Stimulated activated CD8-positive, alpha-beta memory T cell treated with anti-CD3 and anti-CD28 coated beads, Interleukin-2, amount 100 ng/mL, for 48 hours (primary cell): ENCODE measurements at places on chromosomes 11 and 22.

- no peak for DNase-seq
Measured at GRCh38 chr22:38442967-38443627, 11.9 kb downstream of the KCNJ4 start.

GRCh38 chr11:126797457-126798169 is 203.0 kb downstream of the KIRREL3 start:
- DNase-seq, result no peak

DNA sequence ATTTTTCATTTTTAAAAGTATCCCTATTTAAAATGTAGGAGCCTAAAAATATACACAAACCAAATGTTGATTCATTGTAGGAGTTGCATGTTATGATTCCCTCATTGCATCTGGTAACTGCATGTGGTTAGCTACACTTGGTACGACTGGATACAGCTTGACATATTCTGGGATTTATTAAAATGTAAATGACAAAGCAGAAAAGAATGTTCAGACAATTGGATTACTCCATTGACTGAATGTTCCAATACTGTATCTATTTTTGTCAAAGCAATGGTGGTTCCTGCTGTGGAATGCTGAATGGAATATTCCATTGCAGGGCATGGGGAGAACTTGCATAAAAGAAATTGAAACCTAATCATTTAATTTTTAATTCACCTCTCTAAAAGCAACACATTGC is 30.8 kb downstream of the BLID start:
- DNase-seq, result no peak

GRCh38 chr11:73070653-73071052 is 71.5 kb downstream of the FCHSD2 start:
- no peak for DNase-seq

GRCh38 chr11:9568854-9569587 is 4.4 kb upstream of the WEE1 start:
- no peak for DNase-seq

GRCh38 chr11:72513411-72513810 is 79.1 kb upstream of the CLPB start:
- no peak for DNase-seq

DNA sequence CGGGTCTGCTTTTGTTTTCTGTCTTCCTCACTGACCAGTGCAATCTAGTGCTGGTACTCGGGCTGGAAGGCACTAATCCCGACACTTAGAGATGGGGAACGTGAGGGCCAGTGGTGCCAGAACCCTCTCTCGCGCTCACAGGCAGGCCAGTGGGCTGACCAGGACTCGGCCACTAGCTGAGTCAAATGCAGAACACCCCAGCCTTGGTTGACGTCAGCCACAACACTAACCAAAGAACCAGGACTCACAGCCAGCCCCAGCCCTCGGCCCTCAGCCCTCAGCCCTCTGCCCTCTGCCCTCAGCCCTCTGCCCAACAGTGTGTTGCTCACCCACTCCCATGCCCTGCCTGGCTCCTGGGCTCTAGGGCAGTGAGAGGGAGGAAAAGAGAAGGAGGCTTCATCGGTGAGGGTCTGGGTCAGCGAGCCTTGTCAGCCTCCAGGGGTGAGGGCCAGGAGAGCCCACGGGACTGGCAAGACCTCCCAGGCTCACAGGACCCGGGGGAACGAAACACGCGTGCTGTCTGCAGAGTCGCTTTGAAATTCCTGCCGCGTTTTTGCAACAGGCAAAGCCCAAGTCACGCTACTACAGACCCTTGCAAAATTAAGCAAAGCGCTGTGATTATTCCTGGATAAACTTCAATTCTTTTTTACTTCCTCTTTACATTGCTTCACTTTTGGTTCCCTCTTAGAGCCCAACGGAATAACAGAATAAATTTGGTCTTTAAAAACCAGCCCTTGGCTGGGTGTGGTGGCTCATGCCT is 27.5 kb downstream of the KIAA0930 start:
- no peak for DNase-seq

DNA sequence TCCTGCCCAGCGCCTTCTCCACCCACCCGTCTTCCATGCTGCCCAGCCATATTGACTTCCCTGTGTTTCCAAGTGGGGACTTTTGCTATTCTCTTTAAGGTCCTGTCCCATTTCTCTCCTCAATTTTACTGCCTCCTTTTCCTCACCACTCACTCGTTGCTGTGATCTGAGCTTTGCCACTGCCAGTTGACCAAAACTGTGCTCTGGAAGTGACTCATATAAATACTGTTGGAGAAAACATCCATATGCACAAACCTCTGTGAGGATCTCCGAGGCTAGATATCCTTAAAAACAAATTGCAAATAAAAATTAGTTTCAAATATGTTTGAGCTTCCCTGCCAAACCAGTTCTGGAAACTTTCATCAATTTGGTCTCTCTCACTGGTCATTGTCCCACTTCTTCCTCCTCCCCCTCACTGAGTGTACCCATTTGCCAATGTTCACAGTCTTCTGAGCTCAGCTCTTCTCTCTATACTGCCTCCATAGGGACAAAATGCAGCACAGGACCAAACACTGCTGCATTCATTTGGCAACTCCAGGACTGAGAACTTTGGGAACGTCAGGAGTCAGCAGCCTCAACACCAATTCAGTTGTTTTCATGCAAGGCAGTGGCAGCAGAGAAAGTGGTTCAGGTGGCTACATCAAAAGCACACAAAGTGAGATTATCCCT is 34.0 kb upstream of the MMP13 start:
- DNase-seq, result no peak

DNA sequence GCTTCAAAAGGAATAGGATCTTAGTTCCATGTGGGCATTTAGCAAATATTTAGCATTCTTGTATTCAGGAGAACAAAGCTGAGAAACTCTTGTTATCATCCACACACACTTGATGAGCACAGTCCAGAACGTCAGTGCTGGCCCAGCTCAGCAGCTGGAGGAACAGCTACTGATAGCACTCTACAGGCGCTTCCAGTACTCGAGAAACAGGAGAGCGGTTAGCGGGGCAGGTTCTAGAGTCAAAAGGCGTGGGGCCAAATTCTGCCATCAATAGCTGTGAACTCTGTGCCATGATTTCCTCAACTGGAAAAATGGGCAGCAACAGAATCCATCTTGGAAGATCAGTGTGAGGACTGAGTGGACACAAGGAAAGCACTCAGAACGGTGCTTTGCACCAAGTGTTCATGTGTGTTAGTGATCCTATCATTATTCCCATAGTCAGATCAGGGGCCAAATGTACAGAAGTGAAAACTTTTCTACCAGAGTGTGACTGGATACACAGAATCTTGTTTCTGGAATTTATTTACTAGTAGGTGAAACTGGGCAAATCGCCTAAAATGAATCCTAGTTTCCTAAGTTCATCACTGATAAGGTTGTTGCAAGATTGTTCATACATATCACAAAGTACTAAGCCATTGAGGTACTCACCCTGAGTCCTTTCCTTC is 3.2 kb downstream of the JOSD1 start:
- DNase-seq, result no peak

DNA sequence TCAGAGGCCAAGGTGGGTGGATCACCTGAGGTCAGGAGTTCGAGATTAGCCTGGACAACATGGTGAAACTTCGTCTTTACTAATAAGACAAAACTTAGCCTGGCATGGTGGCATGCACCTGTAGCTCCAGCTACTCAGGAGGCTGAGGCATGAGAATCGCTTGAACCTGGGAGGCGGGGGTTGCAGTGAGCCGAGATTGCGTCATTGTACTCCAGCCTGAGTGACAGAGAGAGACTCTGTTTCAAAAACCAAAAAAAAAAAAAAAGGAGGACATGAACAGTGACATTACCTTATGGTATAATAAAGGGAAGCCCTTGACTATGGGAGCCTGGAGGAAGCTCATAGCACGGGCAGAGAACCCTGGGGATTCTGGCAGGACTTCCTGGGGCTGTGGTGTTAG is 16.5 kb upstream of the PLEKHB1 start:
- no peak for DNase-seq

GRCh38 chr22:49930596-49931412 is 12.4 kb downstream of the CRELD2 start:
- DNase-seq, result no peak

DNA sequence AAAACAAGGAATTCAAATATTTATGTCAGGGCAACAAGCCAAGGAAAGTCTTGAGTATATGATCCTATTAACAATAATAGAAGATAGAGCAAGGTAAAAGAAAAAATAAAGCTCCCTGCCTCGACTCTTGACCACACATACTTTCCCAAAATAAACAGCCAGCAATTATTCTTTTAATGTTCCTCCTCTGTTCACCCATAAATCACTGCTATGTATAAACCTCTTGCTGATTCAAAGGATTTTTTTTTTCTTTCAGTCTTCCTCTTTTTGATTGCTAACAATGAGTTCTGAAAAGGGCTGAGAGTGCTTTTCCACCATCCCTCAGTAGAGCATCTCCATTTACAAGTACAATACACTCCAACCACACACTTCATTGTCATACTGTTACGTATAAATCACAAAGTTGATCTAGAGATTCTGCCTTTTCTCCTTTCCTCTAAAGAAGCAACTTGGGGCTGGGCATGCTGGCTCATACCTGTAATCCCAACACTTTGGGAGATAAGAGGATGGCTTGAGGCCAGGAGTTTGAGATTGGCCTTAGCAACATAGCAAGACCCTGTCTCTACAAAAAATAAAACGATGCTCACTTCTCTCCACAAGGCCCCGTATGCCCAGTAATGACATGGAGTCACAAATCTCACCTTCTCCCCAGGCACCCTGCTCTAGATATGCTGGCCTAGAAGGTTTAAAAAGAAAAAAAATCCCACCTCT is 24.0 kb downstream of the RAB30 start:
- DNase-seq, result no peak

DNA sequence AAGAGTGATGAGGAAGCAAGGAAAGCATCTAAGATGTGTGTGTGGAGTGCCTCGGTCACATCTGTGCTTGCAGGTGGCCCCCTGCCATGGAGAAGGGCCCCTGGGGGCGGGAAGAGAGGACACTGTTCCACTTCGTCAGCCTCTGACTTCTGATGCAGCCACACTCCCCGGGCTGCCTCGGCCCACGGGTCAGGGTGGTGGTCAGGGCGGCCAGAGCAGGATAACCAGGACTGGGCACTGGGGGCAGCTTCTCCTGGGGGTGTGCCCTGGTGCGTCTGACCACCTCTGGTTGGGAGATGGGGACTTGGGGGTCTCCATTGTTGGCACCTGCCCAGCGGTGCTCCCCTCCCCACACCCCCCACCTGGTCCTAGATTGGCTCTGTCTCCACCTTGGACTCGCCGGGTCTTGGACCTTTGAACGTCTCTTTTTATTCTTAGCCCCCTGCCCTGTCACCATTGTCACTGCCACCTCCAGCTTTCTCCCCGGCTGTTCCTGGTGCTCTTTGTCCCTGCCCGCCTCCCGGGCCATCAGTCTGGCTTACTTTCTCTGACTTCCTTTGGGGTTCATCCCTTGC is 114.4 kb downstream of the KIAA1671 start:
- DNase-seq, result no peak

- DNase-seq, result no peak
Measured at GRCh38 chr11:83044958-83045712, 26.6 kb downstream of the RAB30 start.

DNA sequence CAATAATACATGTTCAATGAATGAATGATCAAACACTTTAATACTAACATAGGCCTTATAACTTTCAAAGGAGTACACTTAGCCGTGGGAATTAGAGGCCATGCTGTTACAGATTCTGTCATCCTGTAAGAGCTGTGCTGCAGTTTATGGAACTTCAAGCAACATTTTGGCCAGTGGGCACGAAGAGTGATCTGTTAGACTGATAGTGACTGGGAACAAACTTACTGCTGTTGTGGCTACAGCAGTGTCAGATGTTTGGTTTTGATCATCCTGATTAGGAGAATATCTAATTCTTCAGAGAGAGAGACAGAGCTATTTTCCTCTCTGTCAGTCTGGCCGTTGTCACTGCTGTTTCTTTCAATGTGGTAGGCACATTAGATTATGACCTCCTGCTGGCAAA is 348.9 kb downstream of the NELL1 start:
- no peak for DNase-seq

- DNase-seq, result peak; percentile 50
Measured at GRCh38 chr11:75214411-75214821, 26.2 kb upstream of the TPBGL start.

GRCh38 chr11:80365076-80365725 is 924.4 kb upstream of the TENM4 start:
- DNase-seq, result no peak

DNA sequence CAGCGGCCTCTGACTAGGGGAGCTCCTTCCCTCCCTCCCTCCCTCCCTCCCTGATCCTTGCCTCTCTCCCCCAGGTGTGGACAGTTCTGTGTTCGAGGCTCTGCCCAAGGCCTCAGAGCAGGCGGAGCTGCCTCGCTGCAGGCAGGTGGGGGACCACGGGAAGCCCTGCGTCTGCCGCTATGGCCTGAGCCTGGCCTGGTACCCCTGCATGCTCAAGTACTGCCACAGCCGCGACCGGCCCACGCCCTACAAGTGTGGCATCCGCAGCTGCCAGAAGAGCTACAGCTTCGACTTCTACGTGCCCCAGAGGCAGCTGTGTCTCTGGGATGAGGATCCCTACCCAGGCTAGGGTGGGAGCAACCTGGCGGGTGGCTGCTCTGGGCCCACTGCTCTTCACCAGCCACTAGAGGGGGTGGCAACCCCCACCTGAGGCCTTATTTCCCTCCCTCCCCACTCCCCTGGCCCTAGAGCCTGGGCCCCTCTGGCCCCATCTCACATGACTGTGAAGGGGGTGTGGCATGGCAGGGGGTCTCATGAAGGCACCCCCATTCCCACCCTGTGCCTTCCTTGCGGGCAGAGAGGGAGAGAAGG is 11.1 kb upstream of the POU2F3 start:
- DNase-seq, result no peak

DNA sequence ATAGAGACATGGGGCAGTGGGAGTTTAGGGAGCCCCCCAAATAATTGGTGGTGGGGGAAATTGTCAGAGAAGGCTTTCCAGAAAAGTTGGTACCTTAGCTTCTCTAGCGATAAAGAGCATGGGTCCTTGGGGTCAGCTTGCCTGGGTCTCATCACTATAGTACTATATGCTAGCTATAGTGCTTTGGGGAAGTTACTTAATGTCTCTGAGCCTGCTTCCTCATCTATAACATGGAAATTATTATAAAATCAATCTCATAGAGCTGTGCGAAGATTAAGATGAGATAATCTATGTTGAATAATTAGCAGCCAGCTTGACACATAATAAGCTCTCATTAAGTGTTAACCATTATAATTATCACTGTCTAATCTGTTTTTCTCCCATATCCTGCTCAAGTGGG is 41.2 kb downstream of the STIM1 start:
- DNase-seq, result no peak

GRCh38 chr22:20433191-20433590 is 4.4 kb downstream of the SCARF2 start:
- no peak for DNase-seq

DNA sequence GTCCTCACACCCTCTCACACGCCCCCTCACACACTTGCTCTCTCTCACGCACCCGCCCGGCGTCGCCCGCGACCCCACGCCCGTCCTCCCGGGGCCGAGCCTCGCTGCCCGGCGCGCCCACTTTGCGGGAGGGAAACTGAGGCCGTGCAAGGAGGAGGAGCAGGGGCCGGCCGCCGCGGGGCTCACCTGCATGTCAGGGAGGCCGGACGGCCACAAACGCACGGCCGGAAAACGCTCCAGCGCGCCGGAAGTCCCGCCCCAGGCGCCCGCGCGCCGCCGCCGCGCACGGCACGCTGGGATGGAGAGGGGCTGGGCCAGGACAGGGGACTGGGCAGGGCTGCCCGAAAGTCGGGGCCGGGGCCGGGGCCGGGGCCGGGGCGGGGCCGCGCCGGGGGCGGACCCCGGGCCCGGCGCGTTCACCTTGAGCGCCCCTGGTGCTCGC is at the start of gene CHID1:
Gene CHID1 (minus strand): TSS at position 222 of the 442 bp plus-strand sequence. CDS start 5,994 bp downstream, outside the sequence.
- peak; percentile 82 for DNase-seq
